ENCODE measurements at places on chromosomes 5 and 9.

GRCh38 chr9:116276651-116277121, 123.1 kb downstream of the PAPPA start:
- no peak for DNase-seq

DNA sequence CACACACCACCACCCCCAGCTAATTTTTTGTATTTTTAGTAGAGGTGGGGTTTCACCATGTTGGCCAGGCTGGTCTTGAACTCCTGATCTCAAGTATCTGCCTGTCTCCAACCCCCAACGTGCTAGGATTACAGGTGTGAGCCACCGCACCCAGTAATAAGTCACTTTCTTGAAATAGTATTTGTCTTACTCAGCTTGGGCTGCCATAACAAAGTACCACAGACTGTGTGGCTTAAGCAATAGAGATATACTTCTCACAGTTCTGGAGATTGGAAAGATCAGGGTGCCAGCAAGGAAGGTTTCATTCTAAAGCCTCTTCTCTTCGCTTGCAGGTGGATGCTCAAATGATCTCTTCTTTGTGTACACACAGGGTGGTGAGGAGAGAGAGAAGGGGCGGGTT, 99.8 kb downstream of the ARRDC3 start:
- DNase-seq: no peak

- no peak for DNase-seq
Measured at GRCh38 chr5:1008451-1009358, at the start of gene NKD2. NKD2 (plus strand) TSS chr5:1008802; CDS start chr5:1009058, 256 bp downstream.

GRCh38 chr9:87599901-87600610, 102.4 kb downstream of the DAPK1 start:
- peak; percentile 84 for DNase-seq

- DNase-seq: no peak
Measured at GRCh38 chr9:71987471-71988371, 72.7 kb downstream of the C9orf57 start.

DNA sequence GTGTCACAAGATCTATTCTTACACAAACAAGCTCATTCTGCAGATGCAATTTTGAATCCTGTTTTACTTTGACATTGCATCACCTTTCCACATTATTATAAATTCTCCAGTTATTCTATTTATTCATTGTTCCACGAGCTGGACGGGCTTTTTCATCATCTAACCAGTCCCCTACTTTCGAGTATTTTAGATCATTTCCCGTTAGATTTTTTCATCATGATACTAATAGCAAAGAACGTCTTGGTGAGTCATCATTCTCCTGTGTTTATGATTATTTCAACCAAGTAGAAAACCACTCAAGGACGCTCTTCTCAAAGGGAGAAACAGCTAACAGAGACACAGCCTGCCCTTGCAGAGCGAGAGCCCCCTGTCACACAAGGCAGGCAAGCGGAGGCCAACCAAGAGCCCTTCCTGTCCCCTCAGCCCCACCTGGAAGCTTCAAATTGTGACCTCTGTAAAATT, 15.1 kb downstream of the BBLN start:
- DNase-seq: no peak

GRCh38 chr9:137412431-137412830, 10.5 kb downstream of the EXD3 start:
- no peak for DNase-seq

DNA sequence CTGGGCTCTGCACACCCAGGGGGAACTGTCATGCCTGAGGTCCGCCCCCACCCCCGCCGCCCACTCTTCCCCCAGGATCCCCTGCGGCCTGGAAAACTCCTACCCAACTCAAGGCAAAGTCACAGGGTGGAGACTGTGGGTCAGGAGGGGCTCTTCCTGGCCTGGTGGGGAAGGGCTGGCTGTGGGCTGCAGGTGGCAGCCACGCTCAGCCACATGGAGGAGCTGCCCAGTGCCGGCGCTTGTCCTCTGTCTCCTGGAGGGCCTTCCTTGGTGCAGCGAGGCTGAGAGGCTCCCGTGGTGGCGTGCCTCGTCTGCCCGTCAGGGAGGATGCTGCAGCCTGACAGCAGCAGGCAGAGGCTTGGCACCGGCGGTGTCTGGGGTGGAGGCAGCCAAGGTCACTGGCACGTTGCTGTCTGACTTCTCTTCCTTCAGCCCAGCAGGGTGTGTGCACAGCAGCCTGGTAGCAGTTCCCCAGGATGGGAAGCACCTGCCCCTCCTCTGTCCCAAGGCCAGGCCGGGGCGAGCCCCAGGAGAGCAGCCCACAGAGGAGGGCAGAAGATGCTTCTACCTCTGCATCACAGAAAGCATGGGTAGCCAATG, 78.1 kb downstream of the ADAMTS2 start:
- DNase-seq: no peak

DNA sequence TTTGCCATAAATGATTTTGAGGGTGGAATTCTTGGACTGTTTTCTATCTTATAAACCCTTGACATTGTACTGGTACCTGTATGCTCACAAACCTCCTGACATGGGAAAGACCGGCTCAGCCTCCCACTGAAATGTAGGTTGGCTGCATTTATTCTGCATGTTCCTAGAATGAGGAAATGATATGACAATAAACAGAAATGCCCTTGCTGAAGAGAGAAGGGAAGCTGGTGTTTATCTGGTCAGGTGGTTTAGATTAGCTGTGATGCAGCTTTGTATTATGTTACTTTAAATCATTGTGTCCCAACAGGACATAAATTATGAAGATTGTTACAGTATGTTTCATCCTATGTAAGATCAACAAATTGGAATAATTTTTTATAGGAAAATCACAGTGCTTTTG, 23.1 kb upstream of the CATSPER3 start:
- DNase-seq: no peak

GRCh38 chr5:131164191-131165118, 601 bp downstream of the HINT1 start:
- peak; percentile 55 for DNase-seq

DNA sequence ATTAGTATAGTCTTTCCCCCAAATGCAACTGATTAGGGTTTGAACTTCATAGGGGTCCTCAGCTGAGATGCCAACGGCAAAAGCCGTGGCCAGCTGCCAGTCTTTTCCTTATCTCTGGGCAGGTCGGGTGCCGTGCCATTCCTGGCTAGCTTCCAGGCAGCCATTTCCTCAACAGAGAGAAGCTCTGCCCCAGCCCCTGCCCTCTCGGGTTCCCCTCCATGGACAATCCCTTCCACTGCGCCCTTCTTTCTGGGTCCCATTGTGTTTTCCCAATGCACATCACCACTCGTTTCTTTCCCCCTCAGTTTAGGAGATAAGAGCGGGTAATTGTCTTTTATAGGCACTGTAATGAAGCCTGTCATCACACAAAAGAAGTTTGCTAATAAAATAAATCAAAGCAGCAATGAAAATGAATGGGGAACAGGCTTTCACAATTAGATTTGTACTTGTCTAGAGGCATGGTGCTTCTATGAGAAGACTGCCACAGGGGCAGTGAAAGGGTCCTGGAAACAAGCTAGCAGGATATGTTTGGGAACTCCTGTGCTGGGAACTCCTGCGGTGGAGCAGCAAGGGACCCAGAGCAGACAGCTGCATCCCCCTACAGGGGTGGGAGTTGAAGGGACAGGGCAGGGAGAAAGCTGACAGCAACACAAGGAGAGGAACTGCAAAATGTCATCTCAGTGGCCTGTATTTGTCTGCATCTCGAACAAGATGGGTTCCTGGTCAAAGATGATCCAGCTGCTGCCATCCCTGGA, 48.0 kb upstream of the SAP30L start:
- peak; percentile 17 for DNase-seq

DNA sequence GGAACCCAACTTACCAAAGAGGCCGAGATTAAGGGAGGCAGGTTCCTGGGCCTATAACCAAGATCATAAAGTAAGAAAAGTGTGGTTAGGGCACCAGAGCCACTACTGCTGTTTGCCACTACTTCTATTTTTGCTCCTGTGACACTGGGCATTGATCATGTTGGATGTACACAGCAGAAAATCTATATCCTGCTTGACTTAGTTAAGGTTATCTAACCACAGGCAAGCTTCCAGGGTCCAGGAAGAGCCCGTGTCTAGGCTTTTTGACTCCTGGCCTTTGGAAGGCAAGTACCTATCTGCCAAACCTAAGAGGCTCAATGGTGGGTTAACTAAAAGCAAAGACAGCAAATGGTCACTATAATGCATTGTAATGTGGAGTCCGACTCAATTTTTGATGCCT, 497.5 kb upstream of the DMAC1 start:
- no peak for DNase-seq

DNA sequence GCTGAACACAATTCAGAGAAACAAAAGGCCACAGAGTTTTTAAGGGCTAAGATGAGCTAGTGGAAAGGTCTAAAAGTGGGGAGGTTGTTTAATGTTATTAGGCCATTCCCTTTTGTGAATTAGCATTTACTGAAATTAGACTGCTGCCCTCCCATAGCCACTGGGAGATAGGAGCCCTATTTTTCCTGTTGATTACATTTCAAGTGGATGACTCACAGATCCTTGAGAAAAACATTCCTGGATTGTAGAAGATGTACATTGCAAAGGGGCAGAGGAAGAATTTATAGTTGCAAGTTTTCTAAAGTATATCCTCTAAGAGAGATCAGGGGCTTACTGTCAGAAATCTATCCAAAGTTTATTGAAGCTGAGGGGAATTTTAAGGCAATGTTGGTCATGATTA, 367.1 kb upstream of the IZUMO3 start:
- no peak for DNase-seq

DNA sequence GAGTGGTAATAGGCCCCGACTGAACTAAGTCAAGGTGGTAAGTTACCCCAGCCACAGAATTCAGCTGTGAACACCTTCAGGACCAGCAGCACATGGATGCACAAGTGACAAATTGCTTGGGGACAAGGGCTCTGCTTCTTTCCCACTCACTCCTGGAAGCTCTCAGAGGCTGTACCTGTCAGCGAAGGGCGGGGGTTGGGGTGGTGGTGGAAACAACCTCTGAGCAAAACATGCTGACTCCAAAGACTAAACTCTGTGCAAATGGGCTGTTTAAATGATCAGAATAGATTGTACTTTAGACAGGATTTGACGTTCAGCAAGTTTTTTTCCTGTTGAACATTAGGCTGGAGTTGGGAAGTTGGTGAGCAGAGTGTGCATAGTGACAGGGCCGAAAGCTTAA, 544.5 kb upstream of the ZNF608 start:
- DNase-seq: no peak

GRCh38 chr9:21812946-21813568, 10.6 kb downstream of the MTAP start:
- peak; percentile 46 for DNase-seq

- DNase-seq: no peak
Measured at GRCh38 chr5:155833287-155833686, 493.7 kb upstream of the SGCD start.

GRCh38 chr5:174692381-174692780, 32.0 kb upstream of the MSX2 start:
- DNase-seq: no peak

DNA sequence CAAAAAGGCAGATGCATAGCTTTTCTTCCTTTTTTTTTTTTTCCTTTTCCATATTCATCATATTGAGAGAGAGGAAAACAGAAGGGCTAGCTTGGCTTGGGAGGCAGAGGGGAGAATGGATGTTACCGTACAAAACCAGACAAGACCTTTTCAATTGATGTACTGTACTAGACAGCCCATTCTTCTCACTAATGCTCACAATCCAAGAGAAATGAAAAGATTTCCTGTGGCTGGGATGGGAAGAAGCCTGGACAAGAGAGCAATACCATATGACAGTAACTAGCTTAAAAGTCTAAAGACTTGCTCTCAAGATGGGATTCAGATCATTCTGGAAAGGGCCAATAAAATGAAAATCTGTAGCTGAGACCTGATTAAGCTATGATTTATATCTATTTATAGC, 3.4 kb downstream of the CEMIP2 start:
- no peak for DNase-seq

GRCh38 chr5:178384816-178385495, 152.4 kb upstream of the PHYKPL start:
- no peak for DNase-seq

DNA sequence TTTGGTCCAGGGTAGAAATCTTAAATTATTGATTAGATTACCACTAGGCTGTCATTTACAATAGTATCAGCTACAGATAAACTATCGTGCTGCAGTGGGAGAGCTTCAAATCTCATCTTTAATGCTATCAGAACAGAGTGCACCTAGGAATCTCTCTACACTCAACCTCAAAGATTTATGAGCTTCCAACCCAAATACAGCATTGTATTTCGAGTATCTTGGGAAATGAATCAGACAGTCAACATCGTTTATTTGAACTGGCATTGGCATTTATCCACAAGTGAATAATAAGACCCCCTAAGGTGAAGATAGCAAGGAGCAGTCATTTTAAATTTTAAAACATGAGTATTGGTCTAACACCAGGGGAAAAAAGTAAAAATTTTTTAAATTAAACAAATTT, 1203.2 kb downstream of the CDH12 start:
- no peak for DNase-seq

DNA sequence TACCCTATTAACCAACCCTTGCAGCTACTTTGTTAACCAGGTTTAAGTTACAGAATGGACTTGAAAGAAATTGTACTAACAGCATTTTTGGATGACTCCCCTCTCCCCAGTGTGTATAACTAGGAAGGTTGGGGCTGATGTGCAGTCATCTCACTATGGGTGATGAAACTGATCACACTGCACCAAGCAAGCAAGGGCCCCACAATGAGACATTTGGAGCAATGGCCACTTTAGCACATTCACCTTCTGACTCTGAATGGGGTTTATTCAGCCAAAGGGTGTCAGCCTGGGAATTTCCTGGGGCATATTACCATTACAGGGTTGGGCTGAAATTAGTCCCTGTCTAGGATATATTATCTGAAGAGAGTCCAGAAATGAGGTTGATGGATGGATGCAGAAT, 18.7 kb upstream of the CYFIP2 start:
- DNase-seq: no peak

DNA sequence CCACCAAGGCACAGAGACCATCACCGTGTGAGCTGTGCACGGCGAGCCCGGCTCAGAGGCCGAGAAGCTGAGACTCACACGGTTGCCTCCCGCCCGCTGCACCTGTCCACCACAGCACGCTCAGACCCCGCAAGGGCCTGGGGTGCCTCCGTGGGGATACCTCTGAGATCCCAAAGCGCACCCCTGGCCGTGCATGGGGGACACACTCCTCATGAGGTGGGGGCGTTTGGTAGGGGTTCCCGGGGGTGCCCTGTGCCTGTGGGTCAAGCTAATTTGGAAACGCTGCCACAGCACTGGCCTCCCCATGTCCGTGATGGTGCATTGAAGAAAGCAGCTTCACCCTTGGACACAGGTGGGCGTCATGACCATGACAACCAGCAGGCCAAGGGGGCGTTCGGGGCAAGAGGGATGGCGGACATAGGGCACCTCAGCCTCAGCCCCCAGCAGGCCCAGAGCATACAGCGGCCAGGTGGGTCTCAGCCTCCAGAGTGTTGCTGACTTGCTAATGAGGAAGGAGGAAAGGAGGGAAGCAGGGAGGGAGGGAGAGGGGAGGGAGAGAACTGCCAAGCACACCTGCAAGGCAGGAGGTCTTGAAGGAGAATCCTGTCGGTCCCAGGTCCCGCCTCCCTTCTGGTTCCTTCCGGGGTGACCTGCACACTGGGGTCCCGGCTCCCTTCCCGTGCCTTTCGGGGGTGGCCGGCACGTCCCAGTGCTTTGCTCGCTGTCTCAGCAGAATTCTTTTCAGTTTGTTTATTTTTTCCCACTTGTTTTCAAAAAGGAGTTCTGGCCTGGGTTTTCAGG, 34.7 kb downstream of the GLT6D1 start:
- DNase-seq: no peak

GRCh38 chr9:14958989-14959388, 48.8 kb upstream of the FREM1 start:
- DNase-seq: no peak
